ENCODE measurements at places on chromosomes 3 and 15. TPM values are rescaled to one million over a fixed set of nuclear protein-coding genes. Genes with fewer than 3 reads are reported as not detected.

Gene NR1I2
- total RNA-seq: not detected

Gene CNBP
- total RNA-seq: 263 TPM

Gene ADGRG7
- total RNA-seq: not detected

Gene WDR93
- total RNA-seq: not detected

Gene PP2D1
- not detected for total RNA-seq

Gene ZNF660
- 0.15 TPM for total RNA-seq

Gene SRGAP3
- total RNA-seq: 3.2 TPM

Gene C3orf49
- total RNA-seq: not detected

Gene DUOXA2
- not detected for total RNA-seq

All from activated CD4-positive, alpha-beta T cell treated with anti-CD3 and anti-CD28 coated beads, Interleukin-2, amount 10 ng/mL, durations not matched to agents 7 days and 5 days (primary cell).